ENCODE measurements at places on chromosomes 12 and 14. TPM values are rescaled to one million over a fixed set of nuclear protein-coding genes. Genes with fewer than 3 reads are reported as not detected.
A peak's percentile ranks its signal among the peaks of the same experiment; 100 is the strongest.

VDR gene
- total RNA-seq: 12.0 TPM

KRT71 gene
- total RNA-seq: not detected

ALDH2 gene
- total RNA-seq: not detected

NAV3 gene
- total RNA-seq: not detected

ZFHX2 gene
- total RNA-seq: 4.9 TPM

TMPRSS12 gene
- not detected for total RNA-seq

WNT1 gene
- total RNA-seq: not detected

KITLG gene
- not detected for total RNA-seq

DNA sequence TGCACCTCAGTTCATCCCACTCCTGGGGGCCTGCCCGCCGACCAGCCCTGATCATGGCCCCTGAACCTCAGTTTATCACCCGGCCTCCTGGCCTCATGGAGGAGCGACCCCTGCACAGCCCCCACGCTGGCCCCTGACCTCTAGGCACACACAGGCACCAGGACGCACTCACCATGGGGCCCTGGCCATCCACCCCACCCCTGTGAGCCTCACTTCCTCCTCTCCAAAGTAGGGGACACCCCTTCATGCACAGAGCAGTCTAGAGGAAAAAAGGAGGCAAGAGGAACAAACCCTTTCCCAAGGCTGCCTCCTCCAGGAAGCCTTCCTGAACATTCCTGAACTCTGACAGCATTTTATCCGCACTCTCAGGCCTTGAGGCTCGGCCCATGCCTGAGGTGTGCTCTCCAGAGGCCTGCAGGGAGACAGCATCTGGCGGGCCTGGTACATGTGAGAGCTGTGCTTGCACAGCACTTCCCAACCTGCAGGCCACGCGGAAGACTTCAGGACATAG lies 39.4 kb downstream of the CCNK start:
- DNase-seq: no peak
- no peaks in the 10 kb centered on the region for H3K36me3 ChIP-seq
- no peak overlapping the region for H3K4me3 ChIP-seq
- H3K27ac ChIP-seq: no peak overlapping the region

DNA sequence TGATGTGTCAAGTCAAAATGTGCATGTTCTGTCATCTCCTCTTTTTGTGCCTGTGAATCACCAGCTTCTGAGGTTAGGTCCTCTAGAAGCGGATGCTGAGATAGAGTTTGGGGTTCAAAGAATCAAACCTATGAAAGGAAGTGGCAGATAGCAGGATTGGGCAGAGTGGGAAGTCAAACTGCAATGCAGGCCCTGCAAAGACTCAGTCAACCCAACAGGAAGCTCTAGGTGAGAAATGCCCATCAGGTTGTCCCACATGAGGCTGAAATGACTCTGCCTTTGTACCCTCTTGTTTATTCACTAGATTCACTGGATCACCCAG lies 4.5 kb upstream of the MIA2 start:
- peak overlapping the region; percentile 100 for H3K27ac ChIP-seq
- no peaks in the 10 kb centered on the region for H3K27me3 ChIP-seq
- peak; percentile 79 for DNase-seq

DNA sequence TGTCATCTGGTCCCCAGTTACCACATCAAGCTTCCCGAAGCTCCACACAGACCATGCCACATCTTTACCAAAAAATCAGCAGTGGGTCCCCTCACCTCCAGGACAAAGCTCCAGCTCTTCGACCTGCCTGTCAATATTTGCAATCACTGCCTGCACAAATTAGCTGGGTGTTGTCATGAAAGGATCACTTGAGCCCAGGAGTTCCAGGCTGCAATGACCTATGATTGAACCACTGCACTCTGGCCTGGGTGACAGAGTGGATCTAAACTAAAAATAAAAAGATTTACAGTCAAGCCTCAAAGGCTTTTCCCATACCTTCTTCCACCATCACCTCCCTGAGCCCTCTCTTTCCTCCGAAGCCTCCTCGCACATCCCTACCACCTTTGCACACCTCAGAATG lies 7.2 kb downstream of the CD4 start:
- no peak overlapping the region for H3K4me3 ChIP-seq
- peak overlapping the region; percentile 24 for H3K27ac ChIP-seq
- H3K4me1 ChIP-seq: peaks cover 17% of the 10 kb centered on the region

DNA sequence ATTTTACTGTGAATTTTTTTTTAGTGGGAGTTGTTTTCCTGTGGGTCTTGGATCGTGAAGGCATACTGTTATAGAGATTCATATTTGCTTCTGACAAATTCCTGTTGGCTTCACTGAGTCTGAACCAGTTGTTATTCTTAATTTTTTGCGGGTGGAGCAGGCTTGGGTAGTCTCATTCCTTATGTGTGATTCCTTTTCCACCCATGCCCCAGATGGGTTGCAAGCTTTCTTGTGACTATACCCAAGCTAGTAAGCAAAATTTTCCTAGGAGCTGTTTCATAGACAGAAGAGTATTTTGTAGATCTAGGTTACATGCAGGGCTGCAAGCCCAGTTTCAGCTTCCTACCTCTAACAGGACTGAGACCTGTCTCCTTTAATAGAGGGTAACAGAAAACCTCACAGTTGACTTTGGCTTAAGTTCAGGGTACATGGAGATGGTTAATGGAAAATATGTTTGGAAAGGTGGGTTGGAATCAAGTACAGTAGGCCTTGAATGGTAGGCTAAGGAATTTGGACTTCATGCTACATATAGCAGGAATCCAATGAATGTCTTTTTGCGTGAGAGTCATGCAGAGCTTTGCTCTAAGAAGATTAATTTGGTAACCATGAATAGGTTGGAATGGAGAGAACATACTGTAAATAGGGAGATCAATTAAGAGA lies 29.0 kb downstream of the TRMT5 start:
- no peak for DNase-seq
- peaks cover 22% of the 10 kb centered on the region for H3K36me3 ChIP-seq
- H3K4me3 ChIP-seq: no peak overlapping the region
- no peak overlapping the region for H3K27ac ChIP-seq

GRCh38 chr12:123089631-123090353 lies 61.1 kb downstream of the PITPNM2 start:
- no peak overlapping the region for H3K4me3 ChIP-seq
- no peak overlapping the region for H3K27ac ChIP-seq
- peaks cover 8% of the 10 kb centered on the region for H3K4me1 ChIP-seq

GRCh38 chr14:31400031-31400638 lies 20.2 kb downstream of the HEATR5A start:
- peak overlapping the region; percentile 90 for H3K27ac ChIP-seq
- H3K4me3 ChIP-seq: peak overlapping the region; percentile 63
- H3K27me3 ChIP-seq: no peaks in the 10 kb centered on the region
- peaks cover 5% of the 10 kb centered on the region for H3K36me3 ChIP-seq
- no peak for DNase-seq
- H3K4me1 ChIP-seq: peaks cover 6% of the 10 kb centered on the region

DNA sequence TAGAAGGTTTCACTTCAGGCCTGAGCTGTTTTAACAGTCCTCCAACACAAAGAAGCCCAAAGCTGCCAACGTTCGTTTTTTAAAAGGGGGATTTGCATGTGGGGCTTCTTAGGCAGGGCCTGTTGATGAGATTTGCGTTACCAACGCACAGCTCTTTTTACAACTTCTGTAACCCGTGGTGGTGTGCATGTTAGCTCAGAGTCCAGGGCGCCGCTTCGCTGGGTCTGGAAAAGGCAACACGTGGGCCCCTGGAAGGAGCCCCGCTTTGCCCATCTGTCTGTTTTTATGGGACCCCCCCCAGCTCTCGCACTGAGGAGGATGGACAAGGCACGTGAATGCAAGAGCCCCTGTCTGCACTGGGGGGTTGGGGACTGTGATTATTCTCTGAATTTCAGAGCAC lies 84.0 kb downstream of the ESR2 start:
- DNase-seq: no peak
- H3K36me3 ChIP-seq: peaks cover 7% of the 10 kb centered on the region
- no peaks in the 10 kb centered on the region for H3K27me3 ChIP-seq
- no peak overlapping the region for H3K27ac ChIP-seq
- peaks cover 5% of the 10 kb centered on the region for H3K4me1 ChIP-seq
- H3K4me3 ChIP-seq: no peak overlapping the region

DNA sequence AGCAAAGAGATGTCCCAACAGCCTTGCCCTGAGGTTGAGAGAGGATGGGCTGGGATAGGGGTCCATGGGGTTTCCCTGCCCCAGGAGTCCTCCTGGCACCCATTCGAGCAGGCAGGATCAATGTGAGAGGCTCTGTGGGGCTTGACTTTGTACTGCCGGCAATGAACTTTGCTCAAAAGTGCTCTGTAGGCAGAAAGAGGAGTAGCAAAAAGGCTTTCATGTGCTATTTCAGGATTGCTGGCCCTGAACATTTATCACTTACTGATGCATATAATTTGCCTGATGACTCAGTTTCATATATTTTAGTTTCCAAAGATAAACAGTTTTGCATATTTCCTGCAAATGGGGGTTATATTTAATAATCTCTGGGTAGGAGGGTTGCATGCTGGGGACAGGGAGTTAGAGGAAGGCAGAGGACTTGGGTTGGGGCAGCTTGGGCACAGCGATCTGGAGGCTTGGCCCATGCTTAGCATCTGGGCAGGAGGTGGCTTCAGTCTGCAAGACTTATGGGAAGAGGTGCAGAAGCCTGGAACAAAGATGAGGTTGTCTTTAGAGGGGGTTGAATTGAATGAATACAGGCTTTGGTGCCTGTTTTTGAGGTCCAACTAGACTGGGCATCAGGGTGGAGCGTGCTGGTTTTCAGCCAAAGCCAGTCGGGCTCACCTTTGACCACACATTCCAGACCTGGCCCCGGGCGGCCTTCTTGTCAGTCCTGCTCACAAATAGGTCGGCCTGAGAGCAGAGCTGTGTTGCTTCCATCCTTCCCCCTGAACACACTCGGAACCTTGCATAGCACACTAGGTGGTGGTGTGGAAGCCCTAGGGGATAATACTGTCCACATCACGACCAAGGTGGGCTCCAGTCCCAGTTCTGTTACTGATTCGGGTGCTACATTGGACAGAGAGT lies 101.4 kb downstream of the PAPOLA start:
- no peak overlapping the region for H3K27ac ChIP-seq
- no peaks in the 10 kb centered on the region for H3K36me3 ChIP-seq
- no peak overlapping the region for H3K4me3 ChIP-seq
- DNase-seq: no peak

DNA sequence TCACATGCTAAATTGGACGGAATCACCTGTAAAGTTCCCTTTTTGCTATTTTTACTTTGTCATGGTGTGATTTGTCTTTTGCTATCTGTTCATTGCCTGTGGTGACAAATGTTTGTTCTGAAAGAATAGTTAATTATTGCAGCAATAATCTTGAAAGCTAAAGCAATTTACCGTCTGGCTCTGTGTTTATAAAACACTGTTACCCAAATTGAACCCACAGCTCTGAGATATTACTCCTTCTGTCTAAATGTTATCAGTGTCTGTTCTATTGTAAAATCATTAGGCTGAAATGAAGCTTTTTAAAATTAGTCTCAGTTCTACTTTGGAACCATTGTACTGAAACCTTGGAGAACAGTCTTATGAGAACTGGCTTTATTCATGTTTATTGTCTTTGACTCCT lies 42.5 kb downstream of the TMX1 start:
- no peaks in the 10 kb centered on the region for H3K27me3 ChIP-seq
- DNase-seq: no peak
- H3K36me3 ChIP-seq: no peaks in the 10 kb centered on the region
- H3K27ac ChIP-seq: no peak overlapping the region
- H3K4me3 ChIP-seq: no peak overlapping the region

DNA sequence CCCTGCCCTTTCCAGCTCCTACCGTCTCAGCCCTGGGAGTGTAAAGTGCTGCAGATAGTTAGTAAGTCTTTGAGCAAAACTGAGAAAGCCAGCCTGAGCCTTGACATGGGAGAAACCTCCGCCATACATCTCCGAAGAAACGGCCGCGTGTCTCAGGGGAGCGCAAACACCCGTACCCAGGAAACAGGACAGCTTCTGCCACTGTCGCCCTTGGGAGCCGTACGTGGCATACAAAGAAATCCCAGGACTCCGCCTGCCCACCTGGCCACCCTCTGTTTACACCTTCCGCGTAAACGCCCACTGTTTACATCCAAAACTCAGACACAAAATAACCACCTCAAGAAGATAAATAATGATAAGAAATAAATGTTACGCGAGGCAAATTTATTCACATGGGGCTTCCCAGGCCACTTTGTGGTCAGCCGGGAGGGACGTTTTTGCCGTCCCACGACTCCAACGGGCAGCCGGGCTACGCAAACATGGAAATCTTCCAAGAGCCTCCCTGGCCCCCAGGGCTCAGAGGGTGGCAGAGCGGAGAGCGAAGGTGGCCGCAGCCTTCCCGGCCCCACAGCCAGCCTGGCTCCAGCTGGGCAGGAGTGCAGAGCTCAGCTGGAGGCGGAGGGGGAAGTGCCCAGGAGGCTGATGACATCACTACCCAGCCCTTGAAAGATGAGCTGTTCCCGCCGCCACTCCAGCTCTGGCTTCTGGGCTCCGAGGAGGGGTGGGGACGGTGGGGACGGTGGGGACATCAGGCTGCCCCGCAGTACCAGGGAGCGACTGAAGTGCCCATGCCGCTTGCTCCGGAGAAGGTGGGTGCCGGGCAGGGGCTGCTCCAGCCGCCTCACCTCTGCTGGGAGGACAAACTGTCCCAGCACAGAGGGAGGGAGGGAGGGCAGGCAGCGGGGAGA lies at the start of gene BDKRB2:
Gene BDKRB2 (plus strand): TSS at position 689 of the 908 bp plus-strand sequence. CDS start 32,269 bp downstream, outside the sequence.
- H3K36me3 ChIP-seq: no peaks in the 10 kb centered on the region
- H3K27me3 ChIP-seq: peaks cover 25% of the 10 kb centered on the region
- H3K4me1 ChIP-seq: no peaks in the 10 kb centered on the region
- no peak within 1 kb of the TSS for H3K27ac ChIP-seq
- H3K4me3 ChIP-seq: no peak within 1 kb of the TSS
- no peak for DNase-seq

- no peak for DNase-seq
- no peaks in the 10 kb centered on the region for H3K36me3 ChIP-seq
- no peak overlapping the region for H3K27ac ChIP-seq
Observed at GRCh38 chr14:29548948-29549370, 378.7 kb downstream of the PRKD1 start.

- peaks cover 31% of the 10 kb centered on the region for H3K4me1 ChIP-seq
- no peaks in the 10 kb centered on the region for H3K27me3 ChIP-seq
- no peak overlapping the region for H3K4me3 ChIP-seq
- peaks cover 9% of the 10 kb centered on the region for H3K36me3 ChIP-seq
- no peak for DNase-seq
Observed at GRCh38 chr12:53073881-53074280, 5.3 kb downstream of the SPRYD3 start.

GRCh38 chr12:26631846-26632245 lies 201.1 kb downstream of the ITPR2 start:
- DNase-seq: no peak
- H3K27me3 ChIP-seq: no peaks in the 10 kb centered on the region
- no peak overlapping the region for H3K4me3 ChIP-seq
- H3K27ac ChIP-seq: no peak overlapping the region

- H3K4me1 ChIP-seq: no peaks in the 10 kb centered on the region
- no peak for DNase-seq
- no peak overlapping the region for H3K4me3 ChIP-seq
- H3K36me3 ChIP-seq: no peaks in the 10 kb centered on the region
- H3K27me3 ChIP-seq: no peaks in the 10 kb centered on the region
- H3K27ac ChIP-seq: no peak overlapping the region
Observed at GRCh38 chr12:59119676-59120075, 199.4 kb upstream of the LRIG3 start.

All from natural killer cell treated with Interleukin-12 subunit alpha and Interleukin-12 subunit beta and Interleukin-15 and Interleukin-18, amount 100 ng/mL, for 72 hours (primary cell).